ENCODE measurements at places on chromosomes 2 and 18.

DNA sequence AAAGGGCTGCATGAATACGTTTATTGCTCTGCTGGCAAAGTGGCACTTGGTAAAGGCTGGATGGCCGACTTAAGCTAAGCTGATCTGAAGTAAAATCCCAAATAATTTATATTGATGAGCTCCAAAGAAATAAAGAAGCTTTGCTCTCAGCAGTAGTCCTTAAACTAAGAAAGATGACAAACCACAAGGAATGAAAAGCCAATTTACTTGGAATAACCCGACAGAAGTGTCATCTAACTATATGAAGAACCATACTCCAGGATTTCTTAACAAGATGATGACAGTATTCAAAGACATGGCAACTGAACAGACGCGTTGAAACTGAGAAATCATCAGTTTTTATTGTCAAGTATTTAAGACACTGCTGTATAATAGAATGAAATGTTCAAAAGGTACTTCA, 294.1 kb downstream of the PDE11A start:
- DNase-seq = no peak

GRCh38 chr2:37405781-37406180, 61.4 kb downstream of the QPCT start:
- no peak for DNase-seq

- peak; percentile 35 for DNase-seq
Observed at GRCh38 chr2:96528006-96528699, 8.4 kb upstream of the ARID5A start.

DNA sequence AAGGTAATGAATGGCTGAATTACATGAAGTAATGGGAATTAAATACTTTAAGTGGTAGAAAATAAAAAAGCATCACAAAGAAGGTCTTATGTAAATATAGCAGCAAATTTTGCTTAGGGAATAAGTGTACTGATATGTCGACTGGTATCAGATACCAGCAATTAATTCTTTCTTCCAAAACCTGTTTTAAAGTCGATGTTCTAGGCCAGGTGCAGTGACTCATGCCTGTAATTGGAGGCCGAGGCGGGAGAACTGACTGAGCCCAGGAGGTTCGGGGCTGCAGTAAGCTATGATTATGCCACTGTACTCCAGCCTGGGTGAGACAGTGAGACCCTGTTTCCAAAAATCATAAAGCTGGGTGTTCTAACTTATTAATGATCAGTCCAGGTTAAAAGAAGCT, 30.3 kb downstream of the SP3 start:
- no peak for DNase-seq

DNA sequence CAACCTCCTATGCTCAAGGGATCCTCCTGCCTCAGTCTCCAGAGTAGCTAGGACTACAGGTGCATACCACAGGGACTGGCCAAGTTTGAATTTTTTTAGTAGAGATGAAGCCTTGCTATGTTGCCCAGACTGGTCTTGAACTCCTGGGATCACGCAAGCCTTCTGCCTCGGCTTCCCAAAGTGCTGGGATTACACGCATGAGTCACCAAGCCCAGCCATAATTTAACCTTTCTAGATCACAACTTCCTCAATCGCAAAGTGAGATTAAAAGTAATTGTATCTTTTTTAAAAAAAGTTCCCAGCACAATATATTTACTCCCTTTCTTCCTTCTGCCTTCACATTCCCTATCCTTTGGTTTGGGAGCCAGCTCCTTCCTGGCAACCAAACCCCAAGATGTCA, 5.8 kb upstream of the PPP1CB start:
- DNase-seq = no peak

DNA sequence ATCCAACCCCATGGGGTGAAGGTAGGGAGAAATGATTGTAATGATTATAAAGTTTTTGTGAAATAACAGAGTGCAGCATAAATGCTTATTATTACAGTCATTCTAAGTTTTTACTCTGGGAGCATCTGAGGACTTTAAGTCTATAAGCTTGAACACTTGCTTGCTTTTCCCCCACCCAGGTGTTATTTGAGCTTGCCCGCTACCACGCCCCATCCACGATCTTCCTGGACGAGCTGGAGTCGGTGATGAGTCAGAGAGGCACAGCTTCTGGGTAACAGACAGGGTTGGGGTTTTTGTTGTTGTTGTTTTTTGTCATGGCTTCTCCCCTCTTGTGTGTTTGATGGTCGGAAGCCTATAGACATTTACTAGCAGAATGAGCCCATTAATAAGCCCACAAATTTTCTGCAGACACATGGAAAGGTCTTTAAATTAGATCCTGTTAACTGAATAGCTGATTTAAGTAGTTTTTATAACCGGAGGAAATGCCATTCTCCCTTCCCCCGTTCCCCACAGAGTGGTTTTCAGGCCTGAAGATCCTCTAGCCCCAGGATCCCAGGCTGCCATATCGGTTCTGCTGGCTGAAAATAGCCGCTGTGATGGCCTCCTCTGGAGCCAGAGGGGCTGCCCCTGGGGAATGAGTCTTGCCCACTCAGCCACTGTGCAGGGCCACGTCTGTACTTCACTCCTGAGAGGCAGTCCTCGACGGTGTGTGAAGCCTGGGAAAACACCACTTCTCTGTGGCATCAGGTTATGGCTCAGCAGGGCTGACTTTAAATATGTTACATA, 39.9 kb upstream of the ELOA2 start:
- no peak for DNase-seq

GRCh38 chr18:8519102-8519501, 90.1 kb upstream of the RAB12 start:
- DNase-seq = no peak

DNA sequence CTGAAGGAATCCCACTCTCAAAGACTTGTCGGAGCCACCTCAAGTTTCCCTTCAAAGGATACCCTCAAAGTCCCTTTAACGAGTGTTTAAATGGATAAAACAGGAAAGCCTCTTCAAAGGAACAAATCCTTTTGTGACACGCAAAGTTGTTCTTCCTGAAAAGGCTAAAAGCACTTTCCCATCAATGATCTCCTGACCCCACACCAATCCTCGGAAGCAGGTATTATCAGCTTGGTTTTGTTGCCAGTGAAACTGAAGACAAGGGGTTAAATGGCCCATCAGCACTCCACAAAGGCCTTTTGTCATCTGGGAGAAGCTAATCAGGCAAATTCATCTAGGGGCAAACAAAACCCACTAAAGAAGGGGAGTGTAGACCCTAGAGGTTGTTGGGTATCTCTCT, 418.0 kb upstream of the ID2 start:
- no peak for DNase-seq

- no peak for DNase-seq
Observed at GRCh38 chr18:26764586-26764985, 100.9 kb downstream of the AQP4 start.

DNA sequence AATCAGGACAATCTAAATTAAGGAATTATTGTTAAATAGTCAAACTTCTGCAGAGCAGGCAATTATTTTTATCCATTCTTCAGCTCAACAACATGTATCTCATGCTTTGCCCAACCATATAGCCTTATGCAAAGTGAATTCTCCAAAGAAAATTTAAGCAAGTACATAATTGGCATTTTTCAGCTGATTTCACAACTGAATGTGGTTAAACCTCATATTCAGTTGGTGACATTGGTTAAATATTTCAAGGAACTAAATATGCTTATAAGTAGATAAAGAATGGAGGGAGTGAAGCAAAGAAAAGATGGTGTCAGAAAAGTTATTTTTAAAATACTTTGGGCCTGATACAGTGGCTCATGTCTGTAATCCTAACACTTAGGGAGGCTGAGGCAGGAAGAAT, 816.2 kb downstream of the NRXN1 start:
- no peak for DNase-seq

- DNase-seq = no peak
Observed at GRCh38 chr2:222669353-222669752, 2.1 kb upstream of the MOGAT1 start.

- no peak for DNase-seq
Observed at GRCh38 chr2:234608946-234609345, 112.1 kb upstream of the ARL4C start.

- DNase-seq = no peak
Observed at GRCh38 chr2:228913176-228913575, 357.9 kb downstream of the PID1 start.

GRCh38 chr2:216539120-216539519, 40.5 kb downstream of the RPL37A start:
- DNase-seq = no peak

GRCh38 chr2:177549171-177549570, 156.6 kb downstream of the AGPS start:
- DNase-seq = no peak

- DNase-seq = no peak
Observed at GRCh38 chr2:170742896-170743529, 27.2 kb upstream of the ERICH2 start.

DNA sequence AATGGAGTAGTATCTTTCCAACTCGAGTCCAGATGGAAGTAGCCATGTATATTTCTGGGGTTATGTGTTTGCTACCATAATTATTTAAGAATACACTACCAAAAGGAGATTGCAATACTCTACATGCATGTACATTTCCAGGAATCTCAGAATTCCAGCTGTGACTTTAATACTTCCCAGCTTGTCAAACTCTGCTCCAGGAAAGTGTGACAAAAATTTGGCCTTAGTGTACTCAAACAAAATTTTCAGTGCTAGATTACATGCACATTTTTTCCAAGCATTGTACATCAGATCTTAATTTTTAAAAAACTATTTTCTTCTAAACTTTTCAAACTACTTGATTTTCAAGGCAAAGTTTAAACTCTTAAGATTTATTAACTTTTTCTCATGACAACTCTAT, 1791.6 kb downstream of the SUCLG1 start:
- no peak for DNase-seq

- DNase-seq = no peak
Observed at GRCh38 chr2:28610583-28611201, 114.8 kb downstream of the PLB1 start.

DNA sequence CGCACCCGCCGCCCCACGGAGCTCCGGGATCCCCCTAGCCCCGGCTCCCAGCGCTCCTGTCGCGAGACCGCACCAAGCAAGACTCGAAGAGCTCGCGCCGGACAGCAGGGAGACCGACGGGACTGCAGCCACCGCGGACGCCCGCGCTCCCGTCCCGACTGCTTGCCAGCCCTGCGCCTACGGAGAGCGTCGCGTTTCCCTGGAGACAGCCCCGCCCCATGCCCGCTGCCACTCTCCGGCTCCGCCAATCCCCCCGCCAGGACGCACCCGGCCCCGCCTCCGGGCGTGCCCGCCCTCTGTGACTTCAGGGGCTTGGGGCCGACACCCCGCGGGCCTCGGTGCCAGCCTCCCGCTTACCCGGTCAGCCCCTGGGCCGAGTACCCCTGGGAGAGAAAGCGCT, at the start of gene ANKMY1:
TSS of gene ANKMY1 (minus strand) at position 181 of the 400 bp plus-strand sequence. CDS start 653 bp downstream, outside the sequence.
- DNase-seq = peak; percentile 57

DNA sequence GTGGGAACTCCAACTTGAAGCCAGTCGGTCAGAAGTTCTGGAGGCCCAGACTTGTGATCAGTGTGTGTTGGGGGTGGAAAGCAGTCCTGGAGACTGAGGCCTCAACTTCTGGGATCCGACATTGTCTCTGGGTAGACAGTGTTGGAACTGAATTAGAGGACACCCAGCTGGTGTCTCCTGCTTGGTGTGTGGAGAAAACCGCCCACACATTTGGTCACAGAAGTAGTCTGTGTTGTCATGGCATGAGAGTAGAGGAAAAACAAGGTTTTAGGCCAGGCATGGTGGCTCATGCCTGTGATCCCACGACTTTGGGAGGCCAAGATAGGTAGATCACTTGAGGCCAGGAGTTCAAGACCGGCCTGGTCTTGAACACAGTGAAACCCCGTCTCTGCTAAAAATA, 51.5 kb downstream of the PUM2 start:
- DNase-seq = no peak
